ENCODE measurements at places on chromosomes 16 and 17.

- DNase-seq, result no peak
Observed at GRCh38 chr17:33809748-33810147, 445.3 kb upstream of the CCL2 start.

GRCh38 chr17:60602871-60603270, 2.9 kb downstream of the PPM1D start:
- DNase-seq, result no peak

GRCh38 chr17:47948706-47949196, 7.4 kb downstream of the PNPO start:
- DNase-seq, result no peak

GRCh38 chr16:66365651-66366050, 840 bp upstream of the CDH5 start:
- DNase-seq, result peak; percentile 69

- DNase-seq, result no peak
Observed at GRCh38 chr16:2432286-2432685, 3.0 kb downstream of the CCNF start.

DNA sequence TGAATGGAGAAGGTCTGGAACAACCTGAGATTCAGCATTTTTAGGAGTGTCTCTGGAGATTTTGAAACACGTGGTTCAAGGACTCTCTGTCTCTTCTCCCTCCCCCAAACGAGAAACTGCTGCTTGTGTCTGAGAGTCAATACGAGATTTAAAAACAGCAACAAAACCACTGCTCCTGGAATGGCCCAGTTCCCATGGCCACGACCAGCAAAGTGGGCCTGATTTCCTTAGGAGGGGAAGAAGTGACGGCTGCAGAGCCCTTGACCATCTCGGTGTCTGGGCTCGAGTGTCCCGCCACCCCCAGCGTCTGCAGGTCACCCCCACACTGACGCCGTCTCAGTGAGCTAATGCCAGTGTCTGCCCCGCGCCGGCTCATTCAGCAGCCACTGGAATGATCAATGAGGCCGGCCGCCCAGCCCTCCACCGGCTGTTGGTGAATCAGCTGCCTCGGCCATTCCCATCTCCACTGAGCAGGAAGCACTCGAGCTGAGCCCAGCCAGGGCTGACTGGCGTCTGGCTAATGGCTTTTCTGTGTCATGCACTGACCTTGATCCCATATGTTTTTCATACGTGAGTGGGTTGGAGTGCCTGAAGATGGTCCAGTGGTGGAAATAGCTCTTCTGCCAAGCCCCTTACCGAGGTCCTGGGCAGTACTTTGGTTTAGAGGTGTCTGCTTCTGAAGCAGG, 151.8 kb downstream of the PITPNC1 start:
- peak; percentile 85 for DNase-seq

GRCh38 chr17:74543406-74543805, 2.5 kb downstream of the CD300C start:
- DNase-seq, result no peak

GRCh38 chr16:50255538-50255937, 10.8 kb upstream of the ADCY7 start:
- no peak for DNase-seq

DNA sequence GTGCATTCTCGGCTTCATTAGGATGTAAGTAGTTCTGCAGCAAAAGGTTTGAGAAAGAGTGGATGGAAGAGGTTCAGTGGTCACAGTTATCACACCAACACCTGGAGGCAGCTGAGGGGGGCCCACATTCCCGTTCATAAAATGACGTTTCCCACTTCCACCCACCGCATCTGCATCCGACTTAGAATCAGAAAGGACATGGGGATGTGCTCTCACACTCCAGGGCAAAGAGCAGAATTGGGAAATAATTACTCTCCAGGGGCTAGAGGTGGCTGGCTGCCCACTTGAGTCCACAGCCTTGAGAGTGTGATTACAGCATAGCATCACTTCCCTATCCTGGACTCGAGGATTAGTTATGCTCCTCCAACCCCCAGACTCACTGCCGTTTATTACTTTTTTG, 122.0 kb downstream of the CPPED1 start:
- DNase-seq, result no peak
